Bronchial smooth muscle cell (primary cell): ENCODE measurements at places on chromosomes 1 and 21. TPM values are rescaled to one million over a fixed set of nuclear protein-coding genes. Genes with fewer than 3 reads are reported as not detected.

The FAM72B gene
- 1.3 and 1.7 TPM in 2 replicates for total RNA-seq

The C4BPA gene
- under 0.01 TPM in 1 of 2 replicates, not detected in the other for total RNA-seq

The SPRR5 gene
- total RNA-seq = not detected in 2 replicates

The KRTAP13-2 gene
- total RNA-seq = not detected in 2 replicates

The ELAVL4 gene
- not detected in 2 replicates for total RNA-seq

The HMGCL gene
- total RNA-seq = 56.2 and 70.0 TPM in 2 replicates

The DMBX1 gene
- not detected in 2 replicates for total RNA-seq

The CLCA2 gene
- 2.0 and 5.6 TPM in 2 replicates for total RNA-seq

The CGN gene
- under 0.01 and 0.16 TPM in 2 replicates for total RNA-seq

The SLC6A9 gene
- 2.4 and 6.4 TPM in 2 replicates for total RNA-seq

The CYP4X1 gene
- not detected in 2 replicates for total RNA-seq

The ZBED6 gene
- total RNA-seq = 4.4 and 6.3 TPM in 2 replicates

The SH2D5 gene
- 0.69 and 1.3 TPM in 2 replicates for total RNA-seq
